Pulmonary artery endothelial cell (primary cell): ENCODE measurements at places on chromosomes 13 and 19.

DNA sequence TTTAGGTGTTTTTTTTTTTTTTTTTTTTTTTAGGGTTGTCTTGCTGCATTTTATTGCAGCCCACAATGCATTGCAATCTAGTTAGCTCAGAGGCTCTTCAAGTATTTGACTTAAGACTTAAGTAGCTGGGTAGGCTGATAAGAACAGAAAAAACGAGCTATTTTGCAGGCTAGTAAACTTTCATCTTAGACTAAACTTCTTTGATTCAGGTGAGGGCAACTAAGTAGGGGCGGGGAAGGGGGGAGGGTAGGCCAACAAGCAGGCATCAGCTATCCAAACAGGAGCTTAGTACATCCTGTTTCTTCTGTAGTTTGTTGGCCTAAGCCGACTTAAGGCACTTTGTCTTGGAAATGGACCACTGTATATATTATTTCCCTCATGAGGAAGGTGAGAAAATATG, 4.9 kb upstream of the TDRD3 start:
- no peak for DNase-seq

GRCh38 chr13:113816946-113817859, 46.7 kb downstream of the GAS6 start:
- peak; percentile 83 for DNase-seq

DNA sequence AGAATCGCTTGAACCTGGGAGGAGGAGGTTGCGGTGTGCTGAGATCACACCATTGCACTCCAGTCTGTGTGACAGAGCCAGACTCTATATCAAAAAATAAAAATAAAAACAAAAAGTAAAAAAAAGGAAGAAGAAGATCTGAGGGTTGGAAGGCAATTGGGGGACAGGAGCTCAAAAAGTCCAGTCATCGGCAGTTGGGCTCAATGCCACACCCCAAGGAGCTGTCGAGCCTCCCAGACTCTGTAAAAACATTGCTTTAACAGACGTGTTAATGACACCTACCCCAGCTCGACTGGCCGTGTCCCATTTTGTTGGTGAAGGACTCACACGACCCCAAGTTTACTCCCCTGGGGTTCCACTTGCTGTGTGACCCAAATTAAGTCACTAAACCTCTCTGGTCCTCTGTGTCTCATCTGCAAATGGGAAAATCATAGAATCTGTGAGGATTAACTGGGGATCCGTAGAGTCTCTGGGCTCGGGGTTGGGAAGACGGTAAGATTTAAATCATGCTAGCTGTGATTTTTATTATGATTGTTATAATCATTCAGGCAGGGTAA, 7.0 kb downstream of the GNA15 start:
- no peak for DNase-seq

DNA sequence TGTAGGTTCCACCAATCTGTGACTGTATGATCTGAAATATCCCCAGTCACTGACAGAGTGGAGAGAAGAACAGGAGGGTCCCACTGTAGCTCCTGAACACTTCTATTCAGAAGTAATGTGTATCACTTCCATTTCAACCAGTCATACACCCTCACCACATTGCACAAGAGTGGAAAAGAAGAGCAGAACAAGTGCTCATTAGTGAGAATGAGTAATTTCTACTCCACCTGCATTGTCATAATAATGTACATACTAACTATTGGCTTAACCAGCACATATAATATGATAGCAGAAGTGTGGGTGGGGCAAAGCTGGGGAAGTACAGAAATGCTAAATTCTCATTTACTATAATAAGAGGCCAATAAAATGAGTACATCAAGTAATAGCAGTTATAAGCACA, 342.7 kb downstream of the LMO7 start:
- no peak for DNase-seq

GRCh38 chr13:90591260-90591926, 756.1 kb upstream of the MIR17HG start:
- DNase-seq = no peak

DNA sequence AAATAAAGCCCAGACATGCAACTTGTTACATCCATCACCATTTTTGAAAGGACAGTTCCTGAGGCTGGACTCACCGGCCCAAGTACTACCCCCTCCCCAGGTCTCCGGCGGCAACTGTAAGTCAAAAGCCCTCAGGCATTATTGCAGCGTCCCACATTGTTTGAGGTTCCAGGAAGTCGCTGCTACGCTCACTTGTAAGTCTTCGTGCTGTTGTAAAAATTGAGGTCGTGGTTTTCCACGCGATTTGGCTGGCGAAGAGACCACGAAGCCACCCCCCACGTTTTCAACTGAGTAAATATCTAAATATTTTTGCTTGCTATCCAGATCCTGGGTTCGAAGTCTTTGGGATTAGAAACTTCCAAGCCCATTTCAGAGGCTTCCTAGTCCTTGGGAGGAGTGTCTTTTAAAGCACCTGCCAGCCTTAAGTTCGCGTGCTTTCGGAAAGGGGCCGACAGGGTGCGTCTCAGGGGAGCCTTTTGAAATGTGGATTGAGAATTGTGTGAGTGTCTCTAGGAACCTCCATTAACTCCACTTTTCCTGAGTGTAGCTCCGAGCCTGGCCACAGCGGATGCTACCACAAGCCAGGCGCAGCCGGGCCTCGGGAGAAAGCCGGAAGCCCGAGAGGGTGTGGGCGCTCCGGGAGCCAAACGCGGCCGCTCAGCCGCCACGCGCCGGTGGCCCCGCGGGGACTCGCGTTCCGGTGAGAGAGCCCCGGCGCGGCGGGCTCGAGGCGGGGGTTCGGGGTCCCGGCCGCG, 434 bp upstream of the FNDC3A start:
- DNase-seq = peak; percentile 10

GRCh38 chr19:33676999-33677665, 55.4 kb downstream of the CHST8 start:
- DNase-seq = no peak

DNA sequence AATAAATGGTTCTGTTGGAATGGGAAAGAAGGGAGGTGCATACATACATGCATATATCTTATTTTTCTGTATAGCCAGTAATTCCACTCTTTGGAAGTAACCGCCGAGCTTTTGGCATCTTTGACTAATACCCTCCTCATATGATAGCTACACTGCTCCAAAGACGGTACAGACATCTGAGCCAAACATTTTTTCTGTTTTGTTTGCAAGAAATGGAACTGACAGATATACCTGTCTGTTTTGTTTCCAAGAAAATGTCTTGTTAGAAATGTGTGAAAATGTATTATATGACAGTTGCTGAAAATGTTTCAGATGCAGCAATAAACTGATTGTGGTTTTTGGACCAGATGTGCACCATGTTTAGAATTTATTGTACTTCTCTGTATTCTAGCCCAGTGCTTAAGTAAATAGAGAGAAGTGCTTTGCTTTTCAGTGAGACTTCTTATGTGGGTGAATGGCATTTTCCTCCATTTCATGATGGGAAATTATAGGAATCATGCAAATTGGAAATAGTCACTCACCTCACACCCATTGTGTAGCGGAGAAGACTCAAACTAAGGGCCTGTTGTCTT, 396.9 kb downstream of the KCNRG start:
- DNase-seq = no peak

DNA sequence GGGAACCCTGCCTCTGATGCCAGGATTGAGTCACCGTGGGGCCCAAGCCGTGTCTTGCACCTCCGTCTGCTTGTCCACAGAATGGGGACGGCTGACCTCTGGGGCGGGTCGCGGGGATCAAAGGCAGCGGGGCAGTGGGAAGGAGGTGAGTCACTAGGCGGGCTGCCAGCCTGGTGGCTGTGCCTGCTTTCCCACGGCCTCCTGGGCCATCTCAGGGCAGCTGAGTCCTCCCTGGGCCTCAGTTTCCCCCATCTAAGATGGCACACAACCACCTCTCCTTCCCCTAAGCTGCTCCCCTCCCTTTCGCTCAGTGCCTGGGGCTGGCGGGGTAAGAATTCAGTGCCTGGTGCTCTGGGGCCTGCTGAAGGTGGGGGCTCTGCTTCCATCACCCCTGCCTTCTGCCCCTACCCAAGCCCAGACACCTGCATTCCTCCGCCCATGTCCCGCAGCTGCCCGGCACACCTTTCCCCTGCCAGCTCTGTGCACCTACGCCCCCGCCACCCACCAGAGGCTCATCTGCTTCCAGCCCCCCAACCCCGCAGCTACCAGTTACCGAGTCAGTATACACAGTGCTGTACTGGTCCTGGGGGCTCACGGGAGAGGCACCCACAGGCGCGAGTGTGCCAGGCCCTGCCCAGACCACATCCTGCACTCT, 3.5 kb downstream of the MKNK2 start:
- no peak for DNase-seq

DNA sequence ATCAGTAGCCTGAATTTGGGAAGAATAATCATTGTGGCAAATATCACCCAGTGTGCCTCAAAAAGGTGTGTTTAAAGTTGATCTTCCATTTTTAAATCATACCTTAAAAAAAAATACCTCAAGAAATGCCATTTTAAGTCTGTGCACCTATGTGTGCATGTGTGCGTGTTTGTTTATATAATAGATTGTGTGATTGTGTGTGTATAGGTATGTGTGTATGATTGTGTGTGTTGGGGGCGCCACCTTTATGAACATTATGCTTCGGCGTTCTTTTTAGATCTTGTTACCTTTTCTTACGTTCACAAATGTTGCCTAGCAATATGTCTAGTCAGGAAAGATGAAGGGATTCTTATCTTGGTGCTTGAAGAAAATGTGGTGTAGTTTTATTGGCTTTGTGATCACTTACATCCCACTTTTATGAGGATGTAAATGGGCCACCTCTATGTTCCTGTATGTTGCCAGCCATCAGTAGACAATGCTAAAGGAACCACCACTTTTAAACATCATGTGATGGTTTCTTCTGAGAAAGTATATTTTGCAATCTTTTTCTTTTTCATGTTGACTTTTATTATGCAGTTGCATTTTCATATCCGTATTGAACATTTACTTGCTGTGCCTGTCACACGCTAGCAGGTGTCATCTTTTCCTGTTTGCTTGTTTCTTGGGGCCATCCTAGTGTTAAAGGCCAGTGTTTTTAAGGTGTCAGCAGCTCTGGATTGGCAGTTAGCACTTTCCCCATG, 2.2 kb upstream of the IRS2 start:
- no peak for DNase-seq

GRCh38 chr19:48752496-48753365, at the start of gene FUT1:
TSS of gene FUT1 (minus strand) at chr19:48752641. CDS start at chr19:48751281, 1,360 bp downstream.
- DNase-seq = no peak

- DNase-seq = no peak
These were observed 313.4 kb upstream of the TMTC4 start for GRCh38 chr13:100987948-100988347.

DNA sequence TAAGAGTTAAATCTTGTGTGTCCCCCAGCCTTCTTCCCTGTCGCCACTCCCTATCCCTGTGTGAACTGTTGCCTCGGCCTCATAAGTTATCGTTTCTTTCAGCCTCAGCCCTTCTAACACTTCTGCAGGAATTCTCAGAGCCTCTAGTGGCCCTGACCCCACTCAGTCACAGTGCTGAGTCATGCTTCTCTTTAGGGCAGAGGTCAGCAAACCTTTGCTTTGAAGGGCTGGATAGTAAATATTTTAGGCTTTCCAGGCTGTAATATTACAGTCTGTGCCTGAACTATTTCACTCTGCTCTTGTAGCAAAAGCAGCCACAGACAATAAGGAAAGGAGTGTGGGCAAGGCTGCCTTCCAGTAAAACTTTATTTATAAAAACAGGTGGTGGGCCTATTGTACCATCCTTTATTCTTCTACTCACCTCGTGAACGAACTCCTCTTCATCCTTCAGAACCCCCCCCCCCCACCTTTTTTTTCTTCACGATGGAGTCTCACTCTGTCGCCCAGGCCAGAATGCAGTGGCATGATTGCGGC, 22.1 kb downstream of the MYO9B start:
- no peak for DNase-seq

- DNase-seq = no peak
These were observed 1004.1 kb upstream of the PCDH9 start for GRCh38 chr13:68234274-68234673.

DNA sequence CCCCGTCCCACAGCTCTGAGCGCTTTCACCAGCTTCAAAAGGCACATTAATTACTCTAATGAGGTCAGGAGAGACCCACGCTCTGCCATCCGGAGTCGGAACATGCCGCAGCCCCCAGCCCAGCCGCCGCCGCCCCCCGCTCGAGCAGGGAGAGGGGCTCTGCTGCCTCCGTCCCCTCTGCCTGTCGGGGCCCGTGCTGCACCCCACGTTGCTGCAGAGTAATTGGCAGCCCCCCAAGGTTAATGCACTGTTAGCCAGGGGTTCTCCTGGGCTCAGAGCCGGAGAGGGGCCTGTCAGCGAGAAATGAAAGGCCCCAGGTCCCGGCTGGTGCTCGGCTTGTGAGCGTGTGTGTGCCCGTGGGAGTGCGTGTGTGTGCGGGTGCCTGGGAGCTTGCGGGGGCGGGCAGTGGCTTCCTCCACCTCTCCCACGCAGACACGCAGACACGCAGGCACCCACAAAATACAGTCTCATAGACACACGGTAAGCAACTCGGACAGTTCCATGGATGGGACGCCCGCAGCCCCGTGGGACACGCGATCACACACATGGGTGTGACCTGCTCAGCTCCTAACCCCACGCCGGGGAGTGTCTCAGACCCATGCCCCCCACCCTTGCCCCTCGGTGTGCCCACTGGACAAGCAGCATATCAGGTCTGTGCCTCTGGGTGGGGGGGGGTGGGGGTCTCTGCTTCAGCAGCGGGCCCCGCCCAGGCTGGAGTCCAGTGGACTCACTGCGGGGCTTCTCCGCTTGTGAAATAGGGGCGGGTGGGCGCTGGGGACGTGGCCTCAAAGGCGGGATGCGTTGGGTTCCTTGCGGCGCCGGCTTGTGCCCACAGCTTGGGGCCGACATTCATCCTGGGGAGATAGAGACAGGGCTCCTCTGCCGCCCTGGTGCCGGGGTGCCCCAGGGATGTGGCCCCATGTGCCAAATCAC, 4.8 kb upstream of the EFNA2 start:
- DNase-seq = no peak
